ENCODE measurements at places on chromosomes 12 and 14.

DNA sequence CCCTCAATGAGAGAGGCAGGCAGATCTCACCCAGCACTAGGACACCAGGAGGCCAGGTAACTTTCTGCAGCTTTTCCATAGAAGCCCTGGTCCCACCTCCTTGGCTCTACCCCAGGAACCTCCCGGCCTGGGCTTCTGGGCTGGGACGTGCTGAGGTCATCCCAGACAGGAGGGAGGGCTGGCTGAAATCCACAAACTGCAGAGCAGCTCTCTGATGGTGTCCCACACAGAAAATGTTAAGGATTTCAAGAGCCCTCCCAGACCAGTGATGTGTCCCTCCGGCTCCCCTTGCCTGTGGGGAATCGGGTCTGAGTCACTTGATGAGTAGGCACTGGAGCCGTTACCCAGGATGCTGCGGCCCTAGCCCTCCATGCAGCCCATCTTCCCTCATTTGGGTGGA, 124.1 kb downstream of the ESRRB start:
- no peak for DNase-seq

DNA sequence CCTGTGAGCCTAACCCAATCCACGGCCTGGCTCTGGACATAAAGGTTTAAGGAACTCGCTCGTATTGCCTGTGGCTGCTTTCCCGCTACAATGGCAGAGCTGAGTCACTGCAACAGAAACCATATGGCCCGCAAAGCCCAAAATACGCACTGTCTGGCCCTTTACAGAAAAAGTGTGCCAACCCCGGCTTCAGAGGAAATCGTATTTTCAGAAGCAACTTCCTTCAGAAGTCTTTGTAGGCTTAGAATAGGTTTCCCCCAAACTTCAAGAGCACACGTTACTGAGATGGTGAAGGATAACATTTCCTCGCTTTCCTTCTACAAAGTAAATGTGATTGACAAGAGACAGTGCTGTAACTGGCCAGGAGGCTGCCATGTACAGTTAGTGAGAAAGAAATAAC, 34.8 kb upstream of the TESC start:
- DNase-seq: no peak

- no peak for DNase-seq
Observed at GRCh38 chr12:39402922-39403321, 40.0 kb downstream of the KIF21A start.

GRCh38 chr12:42266579-42267230, 28.7 kb upstream of the YAF2 start:
- no peak for DNase-seq

GRCh38 chr12:69661386-69661785, 37.7 kb downstream of the BEST3 start:
- DNase-seq: no peak

- no peak for DNase-seq
Observed at GRCh38 chr12:65905405-65905804, 81.1 kb downstream of the HMGA2 start.

Measured in fibroblast of pulmonary artery (primary cell).